ENCODE measurements at places on chromosomes 5 and 9.

DNA sequence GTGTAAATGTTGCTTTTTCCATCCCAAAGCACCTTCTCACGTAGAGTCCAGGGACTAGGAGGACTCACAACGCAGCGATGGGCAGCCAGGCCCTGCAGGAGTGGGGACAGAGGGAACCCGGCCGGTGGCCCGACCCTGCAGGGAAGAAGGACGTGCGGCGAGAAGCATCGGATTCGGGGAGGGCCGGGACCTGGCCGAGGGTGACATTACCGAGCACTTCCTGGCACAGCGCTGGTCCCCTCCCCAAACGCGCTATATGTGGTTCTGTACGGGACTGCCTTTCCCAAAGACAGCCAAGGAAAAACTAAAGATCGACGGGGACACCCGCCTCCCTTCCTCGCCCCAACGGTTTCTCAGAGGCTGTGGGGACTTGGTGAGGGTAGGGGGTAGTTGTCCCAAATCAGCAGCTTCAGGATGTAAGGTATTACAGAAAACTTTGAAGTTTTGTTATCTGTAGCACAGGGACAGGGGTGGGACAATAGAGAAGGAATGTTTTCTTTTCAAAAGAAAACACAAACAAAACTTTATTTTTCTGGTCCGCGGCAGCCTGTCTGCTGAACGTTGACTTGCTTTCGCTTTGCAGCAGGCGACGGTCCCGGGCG is 887 bp upstream of the MAP3K1 start:
- DNase-seq, result no peak

DNA sequence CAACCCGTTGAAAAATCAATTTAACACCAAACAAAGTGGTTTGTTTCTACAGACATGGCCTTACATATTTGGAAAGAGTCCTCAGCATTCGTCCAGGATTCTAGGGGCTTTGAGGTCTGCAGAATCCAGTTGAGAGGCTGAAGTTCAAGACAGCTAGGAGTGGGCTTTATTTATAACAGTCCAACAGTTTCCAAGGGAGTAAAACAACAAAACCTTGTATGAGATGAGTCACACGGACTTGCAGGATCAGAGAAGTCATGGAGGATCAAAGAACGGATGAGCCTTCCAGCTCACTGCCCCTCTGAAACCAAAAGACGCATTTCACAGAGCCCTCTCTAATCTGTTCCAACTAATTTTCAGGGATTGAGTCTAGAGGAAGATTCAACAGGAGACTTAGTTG is 11.1 kb upstream of the ESM1 start:
- DNase-seq, result peak; percentile 58

DNA sequence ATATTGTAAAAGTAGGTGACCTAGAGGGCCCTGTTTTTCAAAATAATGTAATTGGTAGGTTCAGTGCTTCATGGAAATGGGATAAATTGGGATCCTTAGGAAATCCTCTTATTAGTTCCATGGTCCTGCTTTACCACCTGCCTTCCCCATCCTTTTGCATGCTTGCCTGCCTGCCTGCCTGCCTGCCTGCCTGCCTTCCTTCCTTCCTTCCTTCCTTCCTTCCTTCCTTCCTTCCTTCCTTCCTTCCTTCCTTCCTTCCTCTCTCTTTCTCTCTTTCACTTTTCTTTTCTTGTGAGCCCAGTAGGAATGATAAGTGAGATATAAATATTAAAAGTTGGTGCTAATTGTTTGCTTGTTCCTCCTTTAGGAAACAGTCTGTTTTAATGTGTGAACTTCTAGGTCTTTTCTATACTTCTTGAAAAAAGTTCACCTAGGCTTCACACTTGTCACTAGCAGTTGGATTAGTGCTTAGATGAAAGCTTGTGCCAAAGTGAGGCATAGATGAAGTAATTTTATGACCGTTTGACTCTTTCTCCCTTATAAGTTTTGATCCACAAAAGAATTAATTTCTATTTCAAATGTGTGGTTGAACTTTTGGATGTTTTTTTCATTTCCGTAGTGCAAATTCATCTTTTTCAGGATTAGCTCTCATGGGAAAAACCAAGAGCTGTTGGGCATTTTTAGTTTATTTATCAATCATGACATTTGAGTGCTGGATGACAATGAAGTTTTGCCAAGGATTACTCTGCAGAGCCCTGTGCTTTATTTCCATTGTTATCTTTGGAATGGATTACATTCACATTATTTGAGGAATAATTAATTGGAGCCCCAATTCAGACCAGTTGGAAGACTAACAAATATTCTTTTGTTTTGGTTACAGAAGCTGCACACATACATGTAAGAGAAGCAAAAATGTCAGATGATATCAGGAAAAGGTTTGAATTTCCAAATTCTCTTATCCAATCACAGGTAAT is 30.7 kb downstream of the FOCAD start:
- no peak for DNase-seq

GRCh38 chr9:68996462-68996861 is 17.5 kb downstream of the PRKACG start:
- DNase-seq, result no peak

DNA sequence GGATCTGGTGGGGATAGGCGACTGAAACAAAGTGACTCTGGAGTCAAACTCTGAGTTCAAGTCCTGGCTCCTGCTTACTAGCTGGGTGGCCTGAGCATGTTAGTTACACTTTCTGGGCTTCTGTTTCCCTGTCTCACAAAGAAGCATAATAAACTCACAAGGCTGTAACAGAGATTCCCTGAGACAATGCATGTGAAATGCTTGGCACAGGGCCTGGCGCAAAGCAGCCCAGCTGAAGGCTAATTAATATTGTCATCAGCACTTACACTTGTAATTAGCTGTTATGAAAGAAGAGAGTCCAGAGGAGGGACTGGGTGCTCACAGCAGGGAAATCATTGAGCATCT is 64.1 kb upstream of the SPOCK1 start:
- no peak for DNase-seq

DNA sequence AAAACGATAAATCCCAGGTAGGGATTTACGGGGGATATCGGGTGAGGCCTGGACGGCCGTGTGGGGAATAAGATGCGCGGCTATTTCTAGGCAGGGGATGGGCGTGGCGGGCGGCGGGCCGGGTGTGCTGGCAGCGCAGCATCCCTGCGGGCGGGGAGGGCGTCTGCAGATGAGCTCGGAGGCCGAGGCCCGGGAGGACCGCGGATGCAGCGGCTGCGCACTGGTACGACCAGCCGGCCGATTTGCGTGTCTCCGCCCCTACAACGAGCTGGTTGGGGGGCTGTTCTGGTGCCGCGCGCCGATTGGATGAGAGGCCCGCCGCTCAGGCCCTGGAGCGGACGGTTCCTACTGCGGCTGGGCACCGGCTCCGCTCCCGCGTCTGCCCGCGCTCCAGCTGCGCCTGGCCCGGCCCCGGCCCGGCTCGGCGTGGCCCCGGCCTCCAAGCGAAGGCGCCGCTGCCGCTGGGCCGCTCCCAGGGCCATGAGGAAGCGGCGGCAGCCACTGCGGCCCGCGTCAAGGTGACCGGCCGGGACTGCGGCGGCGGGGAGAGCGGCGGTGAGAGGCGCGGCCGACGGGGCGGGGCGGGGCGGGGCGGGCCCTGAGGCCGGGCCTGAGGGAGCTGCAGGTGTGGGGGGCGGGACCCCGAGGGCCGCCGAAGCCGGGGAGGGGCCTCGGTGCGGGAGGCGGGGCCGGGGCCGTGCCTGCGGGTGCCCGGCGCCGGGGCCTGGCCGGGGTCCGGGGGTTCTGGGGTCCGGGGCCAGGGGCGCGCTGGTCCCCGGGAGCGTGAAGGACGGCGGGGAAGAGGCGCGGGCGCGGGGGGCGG is at the start of gene RALGPS1:
TSS of gene RALGPS1 (plus strand) at position 325 of the 823 bp plus-strand sequence. CDS start 47,508 bp downstream, outside the sequence.
- peak; percentile 94 for DNase-seq

- no peak for DNase-seq
These were observed 54.5 kb upstream of the FST start for GRCh38 chr5:53425687-53426511.

DNA sequence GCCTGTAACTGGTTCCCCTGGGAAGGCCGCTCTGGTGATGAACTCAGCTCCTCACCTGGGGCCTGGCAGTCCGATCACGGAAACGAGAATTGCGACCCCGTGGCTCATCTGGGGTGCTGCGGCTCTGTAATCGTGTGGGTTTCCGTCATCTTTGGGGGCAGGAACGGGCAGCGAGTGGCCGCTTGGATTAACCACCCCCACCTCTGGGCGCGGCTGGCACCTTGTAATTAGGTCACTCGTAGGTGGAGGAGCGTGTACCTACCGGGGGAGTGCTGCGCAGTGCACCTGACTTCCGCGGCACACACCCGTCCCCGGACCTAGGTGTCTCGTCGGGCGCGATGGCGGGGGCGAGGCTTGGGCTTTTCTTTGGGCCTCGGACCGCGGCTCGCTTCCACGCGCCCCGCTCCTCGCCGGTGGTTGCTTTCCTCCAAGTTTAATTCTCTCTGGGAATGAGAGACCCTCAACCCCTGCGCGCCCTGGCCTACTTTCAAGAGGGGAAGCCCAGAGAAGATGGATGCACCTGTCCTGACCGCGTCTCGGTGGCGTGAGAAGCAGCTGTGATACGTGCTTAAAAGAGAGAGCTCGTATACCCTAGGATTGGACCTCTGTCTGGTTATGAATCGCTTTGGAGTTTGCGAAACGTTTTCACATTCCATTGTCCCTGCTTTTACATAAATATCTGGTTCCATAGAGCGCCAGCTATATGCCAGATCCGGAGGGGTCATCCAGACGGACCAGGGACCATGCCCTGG is 744 bp upstream of the PPP2CA start:
- no peak for DNase-seq

DNA sequence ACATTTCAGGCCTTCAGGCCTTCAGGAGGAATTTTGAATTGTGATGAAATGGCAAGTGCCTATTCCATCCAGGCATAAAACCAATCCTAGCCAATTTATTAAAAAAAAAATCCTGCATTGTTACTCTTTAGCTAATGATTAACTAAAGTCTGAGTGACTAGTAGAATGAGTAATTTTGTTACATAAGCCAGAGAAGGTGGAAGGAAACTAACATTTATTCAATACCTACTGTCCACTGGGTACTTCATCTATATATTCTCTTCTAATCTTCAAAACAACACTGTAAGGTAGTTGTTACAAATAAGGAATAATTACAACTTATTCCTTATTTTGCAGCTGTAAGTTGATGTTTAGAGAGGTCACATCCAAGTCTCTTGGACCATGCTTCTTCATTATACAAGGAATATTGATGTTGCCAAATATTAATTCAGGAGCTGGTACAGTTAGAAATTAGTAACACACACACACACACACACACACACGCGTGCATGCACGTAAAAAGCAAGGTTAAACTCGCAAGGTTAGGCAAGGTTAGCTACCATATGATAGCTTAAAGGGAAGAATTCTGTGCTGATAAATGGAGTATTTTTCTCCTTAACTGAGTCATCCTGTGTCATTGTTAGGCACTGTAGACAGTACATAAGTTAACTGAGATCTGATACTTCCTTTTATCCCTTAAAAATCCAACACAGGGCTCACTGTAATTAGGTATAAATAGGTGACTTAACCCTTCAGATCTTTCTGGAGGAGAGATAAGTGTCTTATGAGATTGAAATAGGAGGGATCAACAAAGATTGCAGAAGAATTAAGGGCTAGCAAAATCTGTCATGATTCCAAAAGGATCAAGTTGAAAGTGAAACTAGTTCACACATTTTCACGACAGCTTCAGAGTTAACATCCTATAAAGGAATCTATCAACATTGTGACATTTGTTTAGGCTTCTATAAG is 596.9 kb downstream of the PDE4D start:
- peak; percentile 60 for DNase-seq

DNA sequence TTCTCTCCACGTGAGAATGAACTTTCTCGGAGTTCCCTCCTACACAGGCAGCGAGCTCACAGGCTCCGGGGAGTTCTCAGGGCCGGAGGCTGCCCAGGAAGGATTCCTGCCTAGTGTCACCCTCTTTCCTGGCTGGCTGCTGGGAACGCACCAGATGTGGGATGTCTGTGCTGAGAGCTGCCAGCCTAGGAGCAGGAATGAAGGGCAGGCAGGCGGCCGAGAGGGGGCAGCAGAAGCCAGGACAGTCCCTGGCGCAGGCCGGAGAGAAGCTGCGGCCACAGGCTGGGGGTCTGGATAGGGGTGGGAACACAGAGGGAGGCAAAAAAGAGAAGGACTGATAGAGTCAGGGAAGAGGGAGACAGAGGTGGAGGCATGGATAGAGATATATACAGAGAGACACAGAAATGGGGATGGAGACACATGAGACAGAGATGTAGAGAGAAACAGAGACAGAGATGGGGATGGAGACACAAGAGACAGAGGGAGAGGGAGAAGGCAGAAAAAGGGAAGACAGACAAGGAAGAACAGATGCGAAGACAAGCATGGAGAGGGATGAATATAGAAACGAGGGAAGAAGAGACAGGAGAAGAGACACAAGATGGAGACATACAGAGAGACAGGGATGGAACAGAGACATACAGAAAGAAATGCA is 25.3 kb upstream of the ENHO start:
- DNase-seq, result peak; percentile 56

- DNase-seq, result no peak
These were observed 1397.0 kb upstream of the C9orf72 start for GRCh38 chr9:28970241-28970654.

DNA sequence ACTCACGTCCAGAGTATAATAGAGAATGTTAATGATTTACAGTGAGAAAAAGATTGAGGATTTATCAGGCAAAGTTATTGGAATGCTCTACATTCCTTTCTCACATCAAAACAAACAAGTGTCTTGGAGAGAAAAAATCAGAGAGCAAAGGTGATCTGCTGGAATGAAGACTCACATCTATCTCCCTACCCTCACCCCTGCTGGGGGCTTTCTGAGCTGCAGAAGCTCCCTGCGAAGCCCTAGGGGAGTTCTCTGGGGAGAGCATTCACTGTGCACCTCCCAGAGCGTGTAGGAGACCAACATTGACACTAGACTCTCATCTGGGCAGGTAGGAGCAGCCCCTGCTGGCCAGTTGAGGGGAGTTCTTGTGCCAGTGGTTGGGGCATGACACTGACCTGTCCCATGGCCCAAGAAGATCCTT is 76.6 kb upstream of the ADAMTS16 start:
- DNase-seq, result no peak

All from HCEC 1CT (cell line).